Stimulated activated CD4-positive, alpha-beta T cell treated with anti-CD3 and anti-CD28 coated beads, TNF-alpha, amount 100 ng/mL, for 1 hour (primary cell): ENCODE measurements at places on chromosomes 7 and 10.

DNA sequence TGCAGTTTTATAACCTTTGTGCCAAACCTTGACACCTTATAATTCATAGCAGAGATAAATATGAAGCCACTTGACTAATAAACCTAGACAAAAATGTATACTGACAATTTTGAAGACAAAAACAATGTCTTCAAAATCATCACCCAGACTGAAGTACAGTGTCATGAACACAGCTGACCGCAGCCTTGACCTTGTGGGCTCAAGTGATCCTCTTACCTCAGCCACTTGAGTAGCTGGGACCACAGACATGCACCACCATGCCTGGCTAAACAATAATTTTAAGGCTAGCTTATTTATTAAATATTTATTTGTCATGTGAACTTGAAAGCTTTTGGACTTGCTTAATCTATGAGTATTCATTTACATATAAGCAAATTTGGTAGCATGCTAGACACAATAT is 24.3 kb downstream of the IL6 start:
- DNase-seq = no peak

- no peak for DNase-seq
These were observed 477.5 kb upstream of the SEMA3D start for GRCh38 chr7:85664341-85664740.

GRCh38 chr10:78699971-78700370 is 368.8 kb upstream of the ZMIZ1 start:
- DNase-seq = no peak

GRCh38 chr10:71974489-71975021 is 10.4 kb downstream of the CHST3 start:
- DNase-seq = no peak

GRCh38 chr7:1978656-1979590 is 253.8 kb downstream of the MAD1L1 start:
- no peak for DNase-seq

- DNase-seq = no peak
These were observed 37.6 kb downstream of the RPS24 start for GRCh38 chr10:78071140-78071856.

- no peak for DNase-seq
These were observed 295.6 kb downstream of the PTPRN2 start for GRCh38 chr7:158291998-158292397.

GRCh38 chr7:151665368-151665767 is 145.7 kb upstream of the RHEB start:
- no peak for DNase-seq

DNA sequence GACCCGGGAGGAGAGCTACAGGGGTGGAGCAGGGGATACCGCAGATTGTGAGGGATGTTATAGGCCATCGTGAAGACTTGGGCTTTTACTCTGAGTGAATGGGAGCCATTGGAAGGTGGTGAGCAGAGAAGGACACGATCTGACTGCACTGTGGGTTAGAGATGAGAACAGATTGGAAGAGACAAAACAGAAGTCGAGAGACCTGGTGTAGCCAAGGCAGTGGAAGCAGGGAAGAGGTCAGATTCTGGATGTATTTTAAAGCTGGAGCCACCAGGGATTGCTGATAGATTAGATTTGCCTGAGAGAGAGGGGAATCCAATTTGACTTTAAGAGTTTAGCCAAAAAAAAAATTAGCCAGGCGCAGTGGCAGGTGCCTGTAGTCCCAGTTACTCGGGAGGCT is 21.6 kb upstream of the EEPD1 start:
- no peak for DNase-seq

DNA sequence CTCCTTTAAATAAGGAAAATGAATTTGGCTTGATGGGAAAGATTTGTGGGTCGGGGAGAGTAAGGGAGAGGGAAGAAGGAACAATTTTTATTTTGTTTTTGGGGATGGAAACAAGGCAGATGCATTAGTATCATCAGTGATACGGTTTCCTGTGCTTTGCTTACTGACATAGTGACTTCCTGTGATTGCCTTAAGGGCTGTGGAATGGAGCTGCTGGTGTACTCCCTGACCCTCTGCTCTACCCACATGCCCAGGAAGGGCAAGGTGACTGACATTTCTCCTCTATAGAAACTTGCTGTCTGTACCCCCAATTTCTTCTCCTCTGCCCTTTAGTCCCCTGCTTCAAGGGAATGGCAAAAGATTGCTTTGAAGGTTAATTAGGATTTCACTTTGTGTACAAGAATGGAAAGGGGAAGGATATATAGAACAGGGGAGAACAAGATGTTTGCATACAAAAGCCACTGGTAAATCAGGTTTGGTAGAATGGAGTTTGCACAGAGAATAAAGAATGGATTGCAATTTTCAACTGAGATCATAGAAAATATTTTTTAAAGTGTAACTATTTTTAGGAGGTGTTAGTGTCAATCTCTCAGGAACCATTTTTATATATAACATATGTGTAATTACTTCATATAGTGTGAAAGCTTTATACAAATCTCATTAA is 129.0 kb upstream of the AGR3 start:
- no peak for DNase-seq

DNA sequence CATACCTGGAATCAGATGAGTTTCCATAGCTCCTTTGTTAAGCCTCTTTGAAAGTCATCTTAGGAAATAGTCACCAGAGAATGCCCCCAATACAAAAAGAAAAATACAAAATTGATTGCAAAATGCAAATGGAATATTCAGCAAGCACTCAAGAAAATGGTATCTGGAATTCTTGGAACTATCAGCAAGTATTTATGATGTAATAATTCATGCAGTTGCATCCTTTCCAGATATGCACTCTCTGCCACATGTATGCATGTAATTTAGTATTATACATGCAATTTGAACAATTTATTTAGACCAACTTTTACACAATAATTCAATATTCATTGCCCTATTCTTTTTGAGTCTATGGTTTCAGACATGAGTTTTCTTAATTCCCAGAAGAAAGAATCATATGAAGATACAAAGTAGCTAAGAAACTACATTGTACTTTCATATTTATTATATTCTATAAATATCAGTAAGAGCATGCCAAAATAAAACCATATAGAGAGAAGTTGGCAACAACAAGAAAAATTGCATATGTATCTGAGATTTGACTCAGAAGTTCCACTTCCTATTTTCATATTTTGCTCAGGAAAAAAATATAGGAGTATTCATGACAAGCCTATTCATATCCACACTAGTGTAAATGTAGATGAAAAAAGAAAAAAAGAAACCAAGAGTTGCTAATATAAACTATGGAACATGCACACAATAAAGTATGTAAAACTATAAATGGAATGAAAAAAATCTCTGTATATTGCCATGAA is 338.5 kb downstream of the SEMA3D start:
- no peak for DNase-seq

- DNase-seq = no peak
These were observed 53.0 kb downstream of the TMEM229A start for GRCh38 chr7:123979876-123980275.
